Left lung (tissue), 14 donors: ENCODE measurements at places on chromosomes 12 and 14.

DNA sequence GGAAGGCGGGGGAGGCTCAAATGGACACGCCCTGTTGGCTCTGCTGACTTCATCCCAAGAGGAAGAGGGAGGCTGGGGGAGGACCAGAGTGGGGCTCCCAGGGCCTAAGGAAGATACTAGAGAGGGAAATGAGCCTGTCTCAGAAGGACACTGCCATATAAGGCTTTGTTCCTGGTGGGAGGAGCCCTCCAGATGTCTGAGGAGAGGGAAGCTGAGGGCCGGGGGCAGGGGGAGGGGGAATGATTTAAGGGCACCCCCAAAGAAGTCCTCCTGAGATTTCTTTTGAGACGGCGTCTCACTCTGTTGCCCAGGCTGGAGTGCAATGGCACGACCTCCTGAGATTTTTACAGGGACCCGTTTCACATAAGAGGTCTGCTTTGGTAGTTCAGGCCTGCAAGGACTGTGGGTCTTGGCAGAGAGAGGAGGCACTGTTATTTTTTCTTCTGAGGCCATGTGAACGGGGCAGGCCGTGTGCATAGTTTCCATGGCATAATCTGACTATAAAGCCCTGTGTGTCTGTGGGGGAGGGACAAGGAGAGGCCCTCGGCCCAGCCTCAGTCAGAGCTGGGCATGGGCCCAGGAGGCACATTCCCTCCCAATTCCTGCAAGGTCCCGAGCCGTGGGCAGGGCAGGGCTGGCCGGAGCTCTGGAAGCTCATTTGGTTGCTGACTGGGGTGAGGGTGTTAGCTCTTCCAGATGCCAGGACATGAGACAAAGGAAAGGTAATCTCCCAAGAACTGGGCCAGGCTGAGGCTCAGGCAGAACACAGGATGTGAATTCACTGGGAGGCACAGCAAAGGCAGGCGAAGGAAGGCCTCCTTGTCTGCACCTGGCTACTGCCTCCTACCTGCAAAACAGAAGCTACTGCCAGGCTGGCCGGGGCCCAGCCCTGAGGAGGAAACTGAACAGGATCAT lies 22.2 kb upstream of the PLEKHG3 start:
- peak; percentile 72 for DNase-seq

- DNase-seq = no peak
Measured at GRCh38 chr14:100393362-100393761, 70.2 kb downstream of the SLC25A47 start.

DNA sequence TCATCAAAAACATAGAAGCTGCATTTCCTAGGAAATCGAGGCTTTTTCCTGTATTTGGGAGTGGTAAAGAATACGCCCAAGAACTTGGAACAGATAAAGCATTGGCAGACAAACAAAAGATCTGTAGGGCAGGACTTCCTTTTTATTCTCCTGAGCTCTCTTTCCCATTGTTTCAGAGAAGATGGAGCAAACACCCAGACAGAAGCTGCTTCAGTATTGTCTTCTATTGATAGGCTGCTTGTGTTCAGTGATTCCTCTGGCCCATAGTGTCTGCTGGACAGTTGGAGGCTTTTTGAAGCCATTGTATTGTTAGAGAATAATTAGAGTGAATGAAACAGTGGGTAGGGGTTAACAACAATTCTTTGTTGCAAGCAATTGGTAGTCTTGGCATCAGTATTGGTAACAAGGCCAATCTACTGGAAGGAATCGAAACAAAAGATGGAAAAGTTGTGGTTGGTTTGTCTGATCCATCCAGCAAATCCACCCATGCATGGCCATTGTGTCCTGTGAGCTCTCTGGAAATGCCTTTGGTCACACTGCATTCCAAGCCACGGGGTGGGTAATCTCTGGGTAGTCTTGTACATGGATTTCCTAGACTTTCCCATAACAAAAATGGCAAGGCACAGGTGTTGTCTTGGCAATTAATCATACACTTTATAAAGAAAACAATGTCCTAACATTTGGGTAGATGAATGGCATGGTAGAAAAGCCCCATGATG lies 424.8 kb downstream of the RAD51B start:
- DNase-seq = no peak

GRCh38 chr14:65070471-65070976 lies 31.8 kb downstream of the MAX start:
- peak; percentile 78 for DNase-seq

GRCh38 chr12:76180401-76181277 lies 96.2 kb upstream of the NAP1L1 start:
- DNase-seq = no peak

DNA sequence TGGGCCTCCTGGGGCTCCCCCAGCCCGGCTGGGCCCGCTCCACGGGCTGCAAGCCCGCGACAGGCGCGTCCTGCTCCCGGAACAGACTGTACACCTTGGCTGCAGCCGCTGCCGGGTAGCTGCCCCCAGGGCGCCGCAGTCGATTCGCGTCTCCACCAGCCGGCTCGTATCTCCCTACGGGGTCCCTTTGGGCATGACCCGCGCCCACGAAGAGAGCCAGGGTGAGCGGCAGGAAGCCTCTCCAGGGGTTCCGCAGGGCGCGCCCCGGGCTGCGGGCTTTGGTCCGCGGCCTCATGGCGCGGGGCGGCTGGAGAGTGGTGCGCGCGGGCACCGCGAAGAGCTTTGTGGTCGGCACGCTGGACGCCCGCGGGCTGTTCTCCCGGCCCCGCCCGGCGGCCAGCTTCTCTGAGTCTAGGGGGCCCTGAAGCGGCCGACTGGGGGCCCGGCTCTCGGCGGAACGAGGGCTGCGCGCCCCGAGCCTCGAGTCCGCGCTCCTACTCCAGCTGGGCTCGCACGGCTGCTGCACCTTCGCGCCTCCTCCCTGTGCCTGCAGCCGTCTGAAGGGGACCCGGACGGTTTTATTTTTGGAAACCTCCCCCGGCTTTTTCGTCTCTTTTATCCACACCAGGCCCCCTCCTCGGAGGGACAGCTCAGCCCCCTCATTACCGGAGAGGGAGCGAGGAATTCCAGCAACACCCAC lies at the start of gene LTBP2:
LTBP2 (minus strand) TSS at position 588 of the 700 bp plus-strand sequence; CDS start at position 295, 293 bp downstream.
- no peak for DNase-seq

DNA sequence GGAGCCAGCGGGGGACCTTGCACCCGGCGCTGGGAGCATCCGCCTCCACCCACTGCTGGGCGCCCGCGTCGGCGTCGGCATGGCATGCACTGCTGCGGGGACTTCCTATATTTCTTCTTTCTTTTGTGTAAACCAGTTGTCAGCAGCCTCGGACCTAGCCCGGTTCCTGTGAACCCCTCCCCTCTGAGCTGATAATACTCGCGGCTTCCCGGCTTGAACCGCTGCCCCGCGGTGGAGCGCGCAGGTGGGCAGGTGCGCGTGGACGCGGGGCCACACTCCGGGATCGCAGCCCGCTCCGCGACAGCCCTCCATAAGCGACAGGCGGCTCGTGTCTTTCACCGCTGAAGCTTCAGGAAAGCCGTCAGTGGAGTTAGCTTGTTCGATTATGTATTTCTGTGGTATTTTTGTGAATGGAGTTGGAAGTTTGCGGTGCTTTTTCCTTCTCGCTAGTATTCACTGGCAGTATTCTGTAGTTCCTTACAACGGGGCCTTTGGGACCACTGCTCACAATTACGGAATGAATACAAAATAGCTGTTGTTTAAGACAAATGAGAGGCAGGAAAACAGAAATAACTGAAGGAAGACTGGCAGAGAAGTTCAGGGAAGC lies 870 bp downstream of the BMAL2 start:
- no peak for DNase-seq

- no peak for DNase-seq
Measured at GRCh38 chr12:77549383-77550128, 281.1 kb upstream of the NAV3 start.

DNA sequence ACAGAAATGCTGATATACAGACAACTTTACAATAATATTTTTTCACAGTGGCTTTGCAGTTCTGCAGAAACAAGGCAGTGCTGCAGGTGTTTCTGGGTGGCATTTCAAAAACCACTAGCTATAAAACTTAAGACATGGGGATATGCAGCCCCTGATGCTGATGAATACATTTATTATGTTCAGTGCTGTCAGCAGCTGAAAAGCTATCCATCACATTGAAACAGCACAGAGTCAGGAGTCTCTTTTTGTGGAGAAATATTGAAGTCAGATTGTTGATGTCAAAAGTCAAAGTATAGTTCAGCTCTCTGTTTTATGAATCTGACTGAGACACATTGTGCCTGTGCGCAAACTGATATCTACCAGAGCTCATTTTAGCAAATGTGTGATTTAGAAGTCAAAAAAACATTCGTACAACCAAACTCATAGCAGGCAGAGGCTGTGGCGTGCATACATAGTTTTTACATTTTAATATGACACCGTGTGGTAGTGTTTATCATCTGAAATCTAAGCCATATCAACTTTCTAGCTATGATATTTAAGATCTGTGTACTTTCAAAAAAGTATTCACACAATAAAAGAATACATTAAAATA lies 467.6 kb downstream of the PRKD1 start:
- no peak for DNase-seq
